Renal cortical epithelial cell (primary cell): ENCODE measurements at places on chromosomes 11 and 22. TPM values are rescaled to one million over a fixed set of nuclear protein-coding genes. Genes with fewer than 3 reads are reported as not detected.

The DEPDC5 gene
- 4.9 and 22.5 TPM in 2 replicates for total RNA-seq

DNA sequence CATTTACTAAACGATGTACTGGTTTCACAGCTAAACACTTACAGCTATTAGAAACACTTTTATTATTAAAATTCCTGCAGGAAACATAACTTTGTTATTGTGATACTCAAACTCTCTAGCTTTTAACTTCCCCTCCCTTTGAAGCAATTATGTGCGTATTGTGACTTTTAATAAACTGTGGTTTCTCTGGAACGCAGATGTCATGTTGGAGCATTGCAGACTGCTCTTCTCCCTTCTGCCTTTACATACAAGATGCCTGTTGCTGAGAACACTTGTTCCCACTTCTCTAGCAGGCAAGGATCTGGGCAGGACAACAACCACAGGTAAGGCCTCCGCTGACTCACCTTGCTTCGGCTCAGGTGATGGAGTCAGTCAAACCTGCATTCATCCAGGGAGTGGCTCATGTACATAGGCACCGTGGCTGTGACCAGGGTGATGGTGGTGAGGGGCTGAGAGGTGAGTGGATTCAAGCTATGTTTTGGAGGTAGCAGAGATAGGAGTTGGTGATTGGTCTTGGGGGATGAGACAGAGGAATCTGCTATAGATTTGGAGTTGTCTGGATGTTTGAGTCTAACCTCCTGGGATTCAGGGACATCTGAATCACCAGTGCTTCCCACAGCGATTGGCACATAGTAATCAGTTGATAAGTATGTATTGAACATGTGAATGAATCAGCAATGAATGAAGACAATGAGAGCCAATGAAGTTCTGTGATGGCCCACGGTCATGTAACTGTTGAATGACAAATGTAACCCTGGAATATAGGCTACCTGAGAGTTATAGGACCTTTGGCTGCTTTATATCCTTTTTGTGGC is 106.0 kb downstream of the ADAMTS15 start:
- DNase-seq, result no peak

GRCh38 chr11:34468209-34468841 is 29.6 kb downstream of the CAT start:
- peak; percentile 51 for DNase-seq

GRCh38 chr11:68471360-68472340 is 11.1 kb downstream of the PPP6R3 start:
- peak; percentile 81 for DNase-seq

DNA sequence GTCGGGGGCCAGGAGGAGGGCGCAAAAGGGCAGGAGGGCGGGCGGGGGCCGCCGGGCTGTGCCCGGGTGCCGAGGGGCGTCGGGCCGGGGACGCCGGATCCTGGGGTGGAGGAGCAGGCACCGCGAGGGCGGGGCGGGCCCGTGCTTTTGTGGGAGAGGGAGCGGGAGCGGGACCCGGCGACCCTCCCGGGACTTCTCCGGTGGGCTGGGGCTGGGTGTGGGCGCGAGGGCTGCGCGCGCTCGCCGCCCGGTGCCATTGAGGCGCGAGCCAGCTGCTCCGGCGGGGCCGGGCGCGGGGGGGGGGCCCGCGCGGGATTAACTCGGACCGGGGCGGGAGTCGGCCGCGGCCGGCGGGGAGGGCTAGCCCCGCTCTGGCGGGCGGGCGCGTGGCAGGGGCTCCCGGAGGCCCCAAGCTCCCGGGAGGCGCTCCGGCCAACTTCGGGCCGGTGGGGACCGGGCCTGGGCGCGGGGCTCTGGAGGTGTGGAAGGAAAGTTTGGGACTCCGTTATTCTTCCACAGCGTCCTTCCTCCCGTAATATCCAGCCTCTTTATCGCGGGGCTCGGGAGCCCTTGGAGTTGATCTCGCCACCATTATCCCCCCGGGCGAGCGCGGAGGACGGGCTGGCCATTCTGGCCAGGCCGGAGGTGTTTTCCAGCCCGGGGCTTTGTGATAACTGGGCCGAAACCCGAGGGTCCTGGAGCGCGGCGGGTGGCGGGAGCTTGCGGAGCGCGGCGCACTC is 936 bp downstream of the CECR2 start:
- DNase-seq, result no peak

The ACR gene
- not detected in 2 replicates for total RNA-seq

The GSTT2 gene
- 0.20 TPM in 1 of 2 replicates, not detected in the other for total RNA-seq

DNA sequence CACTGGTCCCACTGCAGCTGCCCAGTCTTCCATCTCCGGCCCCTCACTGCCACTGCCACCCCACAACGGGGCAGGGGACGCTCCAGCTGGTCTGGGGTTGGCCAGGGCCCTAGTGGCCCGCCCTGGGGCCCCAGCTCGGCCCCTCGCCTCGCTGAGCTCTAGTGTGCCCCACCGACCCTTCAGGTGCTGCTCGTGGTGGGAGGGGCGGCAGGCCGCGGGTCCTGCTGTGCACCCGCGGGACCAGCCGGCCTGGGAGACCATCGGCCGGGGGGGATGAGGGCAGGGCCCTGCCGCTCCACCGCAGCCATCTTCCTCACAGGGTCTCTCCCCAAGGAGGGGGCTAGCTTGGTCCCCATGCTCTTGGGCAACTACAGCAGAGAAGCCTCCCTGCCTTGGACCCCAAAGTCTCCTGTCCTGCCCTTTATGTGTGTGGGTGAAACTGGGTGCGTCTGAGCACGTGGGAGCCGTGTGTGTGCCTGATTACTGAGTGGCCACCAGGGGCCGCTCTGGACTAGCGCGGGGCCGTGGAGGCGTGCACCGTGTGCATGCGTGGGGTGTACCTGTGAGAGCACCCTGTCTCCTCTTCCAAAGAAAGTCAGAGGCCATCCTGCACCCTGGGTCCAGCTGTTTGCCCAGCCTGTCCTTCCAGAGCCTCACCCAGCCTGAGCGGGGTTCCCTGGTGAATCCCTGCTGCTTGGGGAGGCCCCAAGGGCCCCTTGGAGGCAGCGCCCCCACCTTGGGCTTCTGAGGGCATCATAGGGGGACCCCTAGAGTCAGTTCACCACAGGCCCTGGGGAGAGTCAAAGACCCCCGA is 6.0 kb upstream of the ACR start:
- DNase-seq, result no peak

The SLC22A8 gene
- not detected in 2 replicates for total RNA-seq

GRCh38 chr11:94757037-94757735 is 11.0 kb upstream of the AMOTL1 start:
- DNase-seq, result no peak

The CLTCL1 gene
- 9.4 and 24.5 TPM in 2 replicates for total RNA-seq

- DNase-seq, result no peak
Observed at GRCh38 chr22:48778308-48779195, 1049.1 kb downstream of the BRD1 start.

- no peak for DNase-seq
Observed at GRCh38 chr11:76591416-76591815, 79.1 kb downstream of the LRRC32 start.

The MS4A7 gene
- not detected in 2 replicates for total RNA-seq

The KCTD17 gene
- total RNA-seq, result 18.1 and 31.5 TPM in 2 replicates

The RIMBP3B gene
- total RNA-seq, result 0.05 TPM in 1 of 2 replicates, not detected in the other

- DNase-seq, result peak; percentile 52
Observed at GRCh38 chr11:44943118-44943517, 7.6 kb downstream of the TP53I11 start.

DNA sequence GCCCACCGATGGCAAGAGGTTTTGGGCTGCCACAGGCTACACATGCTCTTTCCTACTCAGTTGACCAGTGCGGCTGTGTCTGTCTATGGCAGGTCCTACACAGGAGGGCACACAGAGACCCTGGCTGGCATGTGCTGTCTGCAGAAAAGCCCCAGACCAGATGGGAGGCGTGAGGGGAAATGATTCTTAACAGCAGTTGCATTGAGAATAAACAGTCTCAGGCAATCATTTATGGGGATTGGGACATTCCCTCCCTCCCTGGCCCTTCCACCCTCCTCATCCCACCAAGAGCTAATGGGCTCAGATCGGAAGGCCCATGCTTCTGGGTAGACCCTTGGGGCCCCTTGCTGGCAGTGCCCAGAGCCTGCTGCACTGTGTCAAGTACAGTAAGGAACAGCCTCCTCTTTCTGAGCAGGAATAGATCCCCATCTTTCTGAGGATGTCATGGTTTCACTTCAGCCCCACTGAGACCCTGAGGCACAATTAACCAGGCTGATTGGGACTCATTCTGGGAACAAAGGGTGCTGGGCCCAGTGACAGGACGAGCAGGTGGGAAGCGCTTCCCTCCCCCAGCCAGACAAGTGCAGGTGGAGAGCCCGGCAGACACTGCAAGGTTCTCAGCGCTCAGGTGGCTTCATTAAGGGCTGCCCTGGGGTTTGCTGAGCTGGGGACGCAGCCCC is 28.3 kb downstream of the TSPAN18 start:
- no peak for DNase-seq

The SYT8 gene
- total RNA-seq, result 0.05 TPM in 1 of 2 replicates, not detected in the other

The PARVG gene
- total RNA-seq, result not detected in 2 replicates

GRCh38 chr11:102950622-102951081 is 4.9 kb downstream of the MMP13 start:
- DNase-seq, result no peak
